Fibroblast of upper back skin (primary cell): ENCODE measurements at places on chromosomes 1 and 21.

- DNase-seq: no peak
Observed at GRCh38 chr21:31707499-31707898, 24.4 kb downstream of the SCAF4 start.

DNA sequence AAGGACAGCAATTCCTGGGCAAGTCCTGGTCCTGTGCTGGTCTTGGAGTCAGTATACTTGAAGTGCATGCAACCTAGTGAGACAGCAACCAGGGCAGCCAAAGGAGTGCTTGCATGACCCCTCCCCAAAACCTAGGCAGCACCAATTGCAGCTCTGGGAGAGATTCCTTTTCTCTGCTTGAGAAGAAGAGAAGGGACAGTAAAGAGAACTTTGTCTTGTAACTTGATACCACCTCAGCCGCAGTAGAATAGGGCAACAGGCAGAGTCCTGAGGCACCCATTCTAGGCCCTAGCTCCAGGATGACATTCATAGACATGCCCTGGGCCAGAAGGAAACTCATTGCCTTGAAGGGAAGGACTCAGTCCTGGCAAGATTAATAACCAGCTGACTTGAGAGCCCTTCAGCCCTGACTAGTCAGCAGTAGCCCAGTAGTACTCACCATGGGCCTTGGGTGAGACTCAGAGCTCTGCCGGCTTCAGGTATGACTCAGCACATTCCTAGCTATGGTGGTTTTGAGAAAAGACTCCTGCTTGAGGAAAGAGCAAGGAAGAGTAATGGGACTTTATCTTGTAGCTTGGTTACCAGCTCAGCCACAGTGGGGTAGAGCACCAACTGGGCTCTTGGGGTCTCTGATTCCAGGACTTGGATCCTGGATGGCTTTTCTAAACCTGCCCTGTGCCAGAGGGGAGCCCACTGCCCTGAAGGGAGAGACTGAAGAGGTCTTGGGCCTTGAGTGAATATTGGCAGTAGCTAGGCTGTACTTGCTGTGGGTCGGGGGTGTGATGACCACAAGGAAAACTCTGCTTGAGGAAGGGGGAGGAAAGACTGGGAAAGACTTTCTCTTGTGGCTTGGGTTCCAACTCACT lies 51.7 kb upstream of the ACADM start:
- peak; percentile 90 for DNase-seq

DNA sequence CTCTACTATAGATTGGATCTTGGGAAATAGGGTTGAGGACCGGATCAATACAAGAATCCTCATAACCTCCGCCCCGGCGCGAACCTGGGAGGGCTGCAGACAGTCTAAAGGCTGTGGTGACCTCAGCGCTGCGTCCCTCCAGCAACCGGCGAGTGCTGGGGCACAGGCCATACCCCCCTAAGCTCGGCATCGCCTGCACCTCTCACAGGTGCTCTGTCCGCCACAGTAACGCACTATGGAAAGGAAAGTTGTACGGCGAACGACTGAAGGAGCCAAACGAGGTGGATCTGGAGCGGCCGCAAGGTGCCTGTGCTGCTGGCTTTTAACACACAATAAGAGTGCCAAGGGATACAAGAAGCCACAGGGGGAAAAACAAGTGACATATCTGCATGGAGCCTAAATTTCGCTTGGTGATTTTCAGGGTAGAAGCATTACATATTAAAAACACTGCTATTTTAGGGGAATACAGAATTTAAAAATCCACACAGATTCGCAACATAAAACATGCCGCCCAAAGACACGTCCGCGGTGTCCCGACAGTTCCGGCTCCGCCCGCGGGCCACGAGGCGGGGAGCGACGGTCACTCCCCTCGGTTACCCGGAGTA lies 1.4 kb upstream of the RBM15 start:
- DNase-seq: no peak

GRCh38 chr1:212355230-212355969 lies 59.3 kb downstream of the PACC1 start:
- DNase-seq: peak; percentile 68

- no peak for DNase-seq
Observed at GRCh38 chr1:2358651-2359640, 32.4 kb downstream of the MORN1 start.

DNA sequence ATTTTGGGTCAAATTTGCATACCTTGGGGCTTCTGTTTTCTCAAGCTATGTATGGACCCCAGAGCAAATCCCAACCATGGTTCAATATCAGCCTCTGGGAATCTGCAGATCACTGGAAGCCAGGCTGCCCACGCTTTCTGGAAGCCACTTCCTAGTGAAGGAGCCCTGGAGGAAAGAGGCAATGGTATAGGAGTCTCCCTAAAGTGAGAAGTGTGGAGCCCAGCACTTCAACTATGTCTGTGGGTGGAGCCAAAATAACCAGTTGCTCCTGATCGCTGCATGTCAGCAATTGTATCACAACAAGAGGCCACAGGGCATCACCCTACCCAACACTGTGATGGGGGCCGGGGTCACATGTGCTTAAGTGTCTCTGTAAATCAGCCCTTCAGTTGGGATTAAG lies 26.9 kb downstream of the ETS2 start:
- no peak for DNase-seq

DNA sequence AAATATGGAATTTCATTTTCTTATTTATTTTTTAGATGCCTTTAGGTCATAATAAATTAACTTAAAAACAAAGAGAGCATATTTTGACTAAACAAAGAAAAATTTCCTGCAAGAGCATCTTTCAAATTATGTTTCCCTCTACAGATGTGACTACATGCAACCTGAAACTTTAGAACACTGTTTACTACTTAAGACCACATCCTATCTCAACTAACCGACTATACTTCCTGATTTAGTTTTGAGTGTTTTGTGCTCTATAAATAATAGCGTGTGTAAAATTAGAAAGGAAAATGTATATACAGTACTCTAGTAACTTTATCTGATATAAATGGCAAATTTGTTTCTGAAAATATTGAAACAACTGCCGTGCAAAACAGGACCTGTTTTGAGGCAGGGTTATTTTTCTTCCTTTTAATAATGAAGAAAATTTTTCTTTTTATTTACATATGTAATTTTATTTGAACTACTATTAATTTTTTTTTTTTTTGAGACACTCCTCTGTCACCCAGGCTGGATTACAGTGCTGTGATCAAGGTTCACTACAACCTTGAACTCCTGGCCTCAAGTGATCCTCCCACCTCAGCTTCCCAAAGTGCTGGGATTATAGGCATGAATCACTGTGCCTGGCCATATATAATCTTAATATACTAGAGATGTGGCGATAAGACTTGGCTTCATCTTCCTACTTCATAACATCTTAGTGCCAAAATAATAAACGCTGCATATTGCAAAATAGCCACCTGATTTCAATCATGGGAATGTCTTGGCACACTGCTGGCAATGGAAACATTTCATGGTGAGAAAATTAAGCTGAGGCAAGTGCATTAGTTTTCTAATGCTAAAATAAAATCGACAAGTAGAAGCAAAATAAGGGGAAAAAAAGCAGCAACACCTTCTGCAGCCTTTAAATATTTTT lies 12.3 kb downstream of the ZRANB2 start:
- no peak for DNase-seq

DNA sequence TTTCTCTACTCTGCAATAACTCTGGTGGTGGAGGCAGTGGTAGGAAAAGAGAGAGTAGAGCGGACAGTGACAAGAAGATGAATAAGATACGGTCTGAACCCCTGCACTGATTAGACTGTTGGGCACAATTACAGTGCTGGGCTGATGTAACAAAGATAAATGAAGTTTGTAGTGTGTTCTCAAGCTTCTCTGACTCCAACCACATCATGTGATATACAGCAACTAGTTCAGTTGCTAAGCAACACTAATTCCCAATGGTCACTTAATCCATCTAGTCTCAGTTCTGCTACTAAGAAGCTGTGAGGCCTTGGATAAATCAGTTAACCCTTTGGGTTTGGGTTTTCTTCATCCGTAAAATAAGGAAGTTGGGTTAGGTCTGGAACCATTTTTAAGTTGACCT lies 17.3 kb downstream of the DDR2 start:
- peak; percentile 38 for DNase-seq

DNA sequence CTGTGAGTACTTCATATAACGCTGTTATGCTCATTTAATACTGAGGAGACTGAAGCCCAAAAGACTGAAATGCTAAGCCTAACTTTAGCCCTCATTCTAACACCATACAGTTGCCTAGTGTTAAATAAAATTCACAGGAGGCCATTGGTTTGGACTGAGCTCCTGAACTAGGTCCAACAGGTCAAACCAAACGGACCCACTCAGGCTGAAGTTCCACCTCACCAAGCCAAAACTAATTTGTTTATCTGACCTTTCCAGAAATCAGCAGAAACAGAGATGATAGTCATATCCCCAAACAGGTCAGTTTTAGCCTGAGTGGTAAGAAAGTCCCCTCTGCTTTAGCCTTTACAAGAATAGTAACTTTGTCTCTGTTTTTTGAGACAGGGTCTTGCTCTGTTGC lies 311.3 kb upstream of the ZP4 start:
- no peak for DNase-seq

DNA sequence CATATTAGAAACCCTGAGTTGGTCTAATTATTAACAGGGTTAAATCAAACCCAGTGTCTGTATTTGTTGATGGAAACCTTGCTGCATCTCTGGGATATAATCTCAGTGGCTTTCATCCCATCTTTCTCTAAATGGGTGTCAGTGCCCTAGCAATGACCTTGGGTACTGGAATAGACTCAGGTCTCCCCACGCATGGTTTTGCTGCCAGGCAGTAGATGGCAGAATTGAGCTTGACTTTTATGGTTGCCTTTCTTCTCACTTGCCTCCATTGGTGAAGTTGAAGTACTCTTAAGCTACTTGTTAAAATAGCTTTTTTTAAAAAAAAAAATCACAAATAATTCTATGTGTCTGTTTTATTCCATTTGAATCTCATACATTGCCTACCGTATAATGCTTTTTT lies 81.8 kb upstream of the HMCN1 start:
- no peak for DNase-seq

GRCh38 chr1:8107897-8108296 lies 81.8 kb upstream of the ERRFI1 start:
- DNase-seq: no peak

DNA sequence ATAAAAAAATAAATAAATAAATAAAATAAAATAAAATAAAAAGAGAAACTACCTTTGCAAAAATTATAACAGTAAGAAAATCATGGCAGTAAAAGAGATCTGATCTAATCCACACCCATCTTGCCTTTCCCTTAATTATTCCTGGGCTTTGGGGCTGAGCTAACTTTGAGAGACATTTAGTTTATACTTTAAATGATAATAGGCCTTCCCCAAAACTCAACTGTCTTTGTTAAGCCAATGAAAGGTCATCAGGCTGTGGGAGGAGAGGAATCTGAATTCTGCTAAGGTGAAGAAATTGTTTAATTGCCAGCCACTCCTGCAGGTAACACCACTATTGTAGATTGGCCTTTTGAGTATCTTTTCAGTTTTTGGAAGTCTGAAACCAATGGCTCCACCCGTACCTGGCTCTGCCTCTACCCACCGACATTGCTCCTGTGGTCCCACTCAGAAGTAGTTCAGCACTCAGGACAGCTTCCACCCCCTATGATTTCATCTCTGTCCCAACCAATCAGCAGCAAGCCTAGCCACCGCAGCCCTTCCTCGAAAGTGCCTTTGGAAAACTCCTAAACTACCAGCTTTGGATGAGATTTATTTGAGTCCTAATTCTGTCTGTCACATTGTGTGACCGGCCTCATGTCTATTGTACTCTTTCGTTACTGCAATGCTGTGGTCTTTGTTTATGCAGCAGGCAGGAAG lies 23.0 kb upstream of the PNRC2 start:
- no peak for DNase-seq

GRCh38 chr21:17454315-17455027 lies 58.4 kb upstream of the CXADR start:
- DNase-seq: peak; percentile 97

- no peak for DNase-seq
Observed at GRCh38 chr1:221708987-221709386, 32.9 kb downstream of the DUSP10 start.
